ENCODE measurements at places on chromosomes 1 and 21.

DNA sequence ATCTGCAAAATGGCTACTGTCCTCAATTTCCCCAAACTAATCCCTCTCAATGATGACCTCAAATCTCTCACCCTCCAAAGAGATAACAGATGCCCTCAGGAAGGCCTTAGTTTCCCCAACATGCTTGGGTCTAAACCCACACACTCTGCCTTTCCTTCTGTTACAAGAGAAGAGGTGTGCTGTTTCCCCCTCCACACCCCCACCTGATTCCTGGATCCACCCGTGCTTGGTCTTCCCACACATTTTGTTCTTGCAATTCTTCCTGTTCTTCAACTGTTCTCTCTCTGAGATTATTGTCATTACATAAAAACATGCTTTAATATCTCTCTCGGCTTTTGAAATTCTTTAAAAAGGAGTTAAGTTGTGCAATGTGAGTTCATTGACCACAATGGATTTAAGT is 5.7 kb upstream of the CBR3 start:
- no peak for DNase-seq

- DNase-seq = no peak
Measured at GRCh38 chr1:243731974-243732625, 117.9 kb downstream of the AKT3 start.

DNA sequence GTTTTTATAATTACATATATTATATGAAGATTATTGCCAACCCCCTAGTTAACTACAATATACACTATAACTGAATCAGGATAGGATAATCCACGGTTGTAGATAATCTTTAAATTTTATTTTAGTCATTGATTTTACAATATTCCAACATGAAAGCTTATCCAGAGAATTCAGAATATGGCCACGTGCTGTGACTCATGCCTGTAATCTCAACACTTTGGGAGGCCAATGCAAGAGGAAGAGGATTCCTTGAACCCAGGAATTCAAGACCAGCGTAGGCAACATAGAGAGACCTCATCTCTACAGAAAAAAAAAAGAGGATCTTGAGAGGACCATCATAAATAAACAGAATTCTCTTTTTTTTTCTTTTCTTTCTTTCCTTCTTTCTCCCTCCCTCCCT is 119.6 kb upstream of the CACYBP start:
- DNase-seq = no peak

DNA sequence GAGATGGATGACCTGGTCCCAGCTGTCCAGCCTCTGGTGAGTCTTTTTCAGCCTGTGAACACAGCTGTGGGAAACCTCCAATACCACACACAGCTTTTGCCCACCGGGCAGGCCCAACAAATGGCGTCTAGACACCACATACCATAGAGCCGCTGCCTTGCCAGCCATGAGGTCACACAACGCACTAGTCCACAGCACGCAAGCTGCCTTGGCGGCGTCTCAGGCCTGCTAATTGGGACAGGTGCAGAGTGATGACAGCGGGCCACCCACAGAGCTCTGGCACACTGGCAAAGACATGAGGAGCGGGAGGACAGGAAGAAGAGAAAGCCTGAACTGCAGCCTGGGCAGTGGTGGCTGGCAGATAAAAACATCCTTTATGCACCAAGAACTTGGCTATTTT is 125.5 kb downstream of the ADAMTS1 start:
- no peak for DNase-seq

DNA sequence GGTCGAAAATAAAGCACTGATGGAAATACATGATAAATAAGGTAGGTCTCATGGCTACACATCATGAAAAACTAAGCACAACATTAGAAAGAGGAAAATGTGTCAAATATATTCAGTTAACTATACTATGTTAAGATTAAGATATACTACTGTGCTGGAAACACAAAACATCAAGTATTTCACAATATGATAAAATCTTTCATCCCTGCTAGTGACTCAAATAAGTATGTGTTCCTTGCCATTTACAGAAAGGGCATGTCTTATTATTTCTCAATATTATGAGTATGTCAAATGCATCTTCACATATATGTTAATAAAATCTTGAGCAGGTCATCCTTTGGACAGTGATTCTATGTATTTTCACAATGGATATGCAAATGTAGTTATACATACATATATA is 1260.1 kb upstream of the ADGRL2 start:
- DNase-seq = no peak

DNA sequence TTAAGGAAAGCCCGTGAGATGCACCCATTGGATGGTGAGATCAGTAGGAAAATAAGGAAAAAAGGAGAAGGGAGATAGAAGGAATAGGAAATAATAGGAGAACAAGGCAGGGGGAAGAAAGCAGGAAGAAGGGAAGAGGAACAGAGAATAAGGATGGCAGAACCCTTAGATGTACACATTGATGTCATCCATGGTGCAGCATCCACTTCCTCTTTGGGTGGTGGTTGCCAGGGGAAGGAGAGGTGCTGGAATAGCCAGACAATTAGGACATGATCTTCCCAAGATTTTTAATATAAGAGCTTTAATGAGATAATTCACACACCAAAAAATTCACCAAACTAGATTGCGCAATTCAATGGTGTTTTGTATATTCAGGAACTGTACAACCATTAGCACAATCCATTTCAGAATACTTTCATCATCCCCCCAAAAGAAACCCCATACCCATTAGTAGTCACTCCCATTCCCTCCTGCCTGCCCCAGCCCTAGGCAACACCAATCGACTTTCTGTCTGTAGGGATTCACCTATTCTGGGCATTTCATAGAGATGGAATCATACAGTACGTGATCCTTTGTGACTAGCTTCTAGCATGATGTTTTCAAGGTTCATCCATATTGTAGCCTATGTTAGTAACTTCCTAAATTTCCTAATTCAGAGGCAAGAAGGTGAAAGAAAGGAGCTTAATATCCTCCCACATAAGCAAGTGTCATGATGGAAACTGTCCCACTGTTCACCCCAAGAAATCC is 121.4 kb downstream of the PLXNA2 start:
- DNase-seq = no peak

DNA sequence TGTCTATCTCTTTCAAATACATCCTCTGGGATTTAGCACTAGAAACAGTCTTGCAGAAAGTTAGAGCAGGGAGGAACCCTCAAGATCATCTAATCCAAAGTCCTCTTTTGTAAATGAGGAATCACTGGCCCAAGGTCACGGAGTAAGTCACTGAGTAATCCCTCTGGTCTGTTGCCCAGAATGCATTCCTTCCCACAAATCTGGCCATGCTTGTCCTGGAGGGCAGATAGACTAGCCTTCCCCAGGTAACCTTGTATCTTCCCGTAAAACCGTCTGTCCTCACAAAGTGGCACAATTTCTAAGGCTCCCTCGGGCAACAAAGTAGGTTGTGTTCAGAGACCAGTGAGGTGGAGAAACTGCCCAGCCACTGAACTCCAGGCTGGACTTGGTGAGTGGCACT is 46.2 kb downstream of the DDR2 start:
- DNase-seq = no peak

DNA sequence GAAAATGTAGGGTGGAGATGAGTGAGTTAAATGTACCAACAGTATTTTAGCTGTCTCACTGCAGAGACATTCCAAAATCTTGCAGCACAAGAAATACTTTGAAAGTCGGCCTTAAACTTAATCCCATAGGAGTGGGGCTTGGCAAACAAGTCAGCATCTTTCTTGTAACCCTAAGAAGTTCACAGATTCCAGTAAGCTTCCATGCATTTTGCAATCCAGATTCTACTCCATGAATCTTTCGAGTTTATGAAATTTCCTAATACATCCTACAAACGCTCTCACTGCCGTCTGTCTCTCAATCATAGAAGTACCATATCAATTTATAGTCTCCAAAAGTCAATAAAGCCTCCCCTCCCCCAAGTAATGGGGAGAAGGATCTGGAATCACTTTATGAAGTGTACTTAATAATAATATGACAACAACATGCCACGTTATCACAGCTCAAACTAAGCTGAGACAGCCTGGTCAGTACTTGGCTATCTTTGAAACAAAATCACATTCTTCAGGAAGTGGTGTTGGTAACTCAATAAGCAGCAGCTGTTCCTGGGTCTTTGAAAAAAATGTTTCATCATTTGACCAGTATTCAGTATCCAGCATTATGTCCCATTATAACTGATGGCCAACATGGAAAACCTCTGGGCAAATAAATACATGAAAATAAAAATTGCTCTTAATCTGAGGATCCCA is 317.4 kb upstream of the RUNX1 start:
- no peak for DNase-seq

GRCh38 chr1:78468521-78468920 is 22.3 kb upstream of the PTGFR start:
- no peak for DNase-seq

GRCh38 chr1:155893389-155894142 is 17.6 kb downstream of the RIT1 start:
- no peak for DNase-seq

DNA sequence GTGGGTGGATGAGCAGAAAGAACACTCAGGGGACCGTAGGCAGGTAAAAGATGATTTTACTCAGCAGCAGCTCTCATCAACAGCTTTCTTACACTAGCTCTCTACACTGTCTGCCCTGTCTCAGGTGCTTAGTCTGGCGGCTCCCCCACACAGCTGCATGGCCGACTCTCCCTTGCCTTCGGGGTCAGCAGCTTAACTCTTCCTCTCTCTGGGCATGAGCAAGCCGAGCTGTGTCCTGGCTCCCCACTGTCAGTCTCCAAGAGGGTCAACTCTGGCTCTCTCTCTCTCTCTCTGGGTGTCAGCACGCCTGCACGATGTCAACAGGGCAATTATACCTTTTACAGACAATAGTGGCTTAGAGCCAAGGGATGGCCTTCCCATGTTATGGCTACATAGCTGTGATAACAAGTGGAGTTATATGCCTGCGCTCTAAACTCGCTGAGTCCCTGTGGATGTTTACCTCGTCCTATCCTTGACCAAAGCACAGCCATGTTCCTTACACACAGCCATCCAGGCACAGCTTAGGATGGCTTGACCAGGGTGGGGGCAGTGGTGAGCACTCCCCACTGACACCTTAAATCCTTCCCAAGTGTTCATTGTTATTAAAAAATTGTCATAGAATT is 3.1 kb upstream of the BCL10 start:
- no peak for DNase-seq

DNA sequence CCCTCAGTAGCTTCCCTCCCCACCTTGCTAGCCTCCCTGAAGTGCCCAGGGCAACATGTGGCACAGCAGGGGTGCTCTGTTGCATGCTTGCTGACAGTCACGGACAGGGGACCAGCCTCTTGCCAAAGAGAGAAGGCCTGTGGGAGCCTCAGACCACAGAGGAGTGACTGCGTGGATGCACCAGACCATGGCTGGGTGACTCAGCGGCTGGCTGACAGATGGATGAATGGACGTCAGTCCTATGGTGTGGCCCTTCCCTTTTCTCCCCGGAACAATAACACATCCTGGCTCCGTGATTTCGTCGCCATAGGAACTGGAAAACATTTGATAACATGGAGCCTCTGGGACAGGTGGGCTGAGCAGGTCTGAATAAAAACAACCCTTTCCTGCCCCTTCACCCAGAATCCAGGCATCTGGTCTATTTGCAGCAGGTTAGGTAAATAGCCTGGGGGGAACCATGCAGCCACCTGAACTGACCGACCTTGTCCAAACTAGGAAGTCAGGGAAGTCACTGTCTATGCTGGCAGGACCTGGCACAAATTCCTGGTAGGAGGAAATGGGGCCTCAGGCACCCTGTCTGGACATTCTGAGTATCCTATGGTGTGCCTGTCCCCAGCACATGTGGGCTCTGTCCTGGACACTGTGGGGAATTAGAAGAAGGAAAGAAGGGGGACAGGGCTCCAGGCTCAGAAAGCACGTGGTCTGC is 53.3 kb downstream of the NENF start:
- DNase-seq = no peak

DNA sequence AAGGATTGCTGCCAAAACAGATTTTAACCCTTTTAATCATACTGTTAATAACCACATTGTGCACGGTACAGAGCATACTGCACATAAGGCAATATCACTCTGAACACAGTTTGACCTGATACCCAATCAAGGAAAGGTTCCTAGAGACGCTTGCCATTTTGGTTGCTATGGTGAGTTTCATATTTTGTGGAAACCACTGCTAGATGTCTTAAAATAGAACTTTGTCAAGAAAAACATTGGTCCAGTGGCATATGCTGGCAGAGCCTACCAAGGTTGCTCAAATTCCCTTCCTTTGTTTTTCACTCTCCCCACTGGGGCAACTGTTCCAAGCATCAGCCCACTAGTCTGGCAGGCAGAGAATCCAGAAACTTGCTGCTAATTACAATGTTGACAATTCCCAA is 114.8 kb upstream of the DPYD start:
- DNase-seq = no peak

- no peak for DNase-seq
Measured at GRCh38 chr1:107196973-107197562, 56.2 kb downstream of the NTNG1 start.

GRCh38 chr1:61332196-61332753 is 249.9 kb downstream of the NFIA start:
- DNase-seq = no peak

GRCh38 chr1:62435231-62436038 is 1.4 kb upstream of the USP1 start:
- no peak for DNase-seq

GRCh38 chr1:243489681-243490546 is 234.1 kb downstream of the SDCCAG8 start:
- no peak for DNase-seq

DNA sequence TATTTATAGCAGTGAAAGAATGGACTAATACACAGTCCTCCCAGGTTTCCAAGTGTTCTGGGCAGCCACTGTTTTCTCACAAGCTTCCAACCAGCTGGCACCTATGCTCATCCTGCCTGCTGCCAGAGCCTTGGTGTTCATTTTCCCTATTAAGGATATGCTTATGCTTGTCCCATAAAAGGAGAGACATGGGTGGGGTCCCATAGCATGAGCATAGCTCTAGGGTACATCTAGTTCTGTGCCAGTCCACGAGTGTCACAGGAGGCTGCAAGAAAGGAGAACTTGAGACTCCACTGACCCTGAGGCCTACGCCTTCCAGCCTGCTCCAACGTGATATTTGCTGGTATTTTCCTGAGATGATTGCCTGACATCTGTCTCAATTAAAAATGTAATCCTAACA is 192.4 kb upstream of the PTGFR start:
- DNase-seq = no peak

DNA sequence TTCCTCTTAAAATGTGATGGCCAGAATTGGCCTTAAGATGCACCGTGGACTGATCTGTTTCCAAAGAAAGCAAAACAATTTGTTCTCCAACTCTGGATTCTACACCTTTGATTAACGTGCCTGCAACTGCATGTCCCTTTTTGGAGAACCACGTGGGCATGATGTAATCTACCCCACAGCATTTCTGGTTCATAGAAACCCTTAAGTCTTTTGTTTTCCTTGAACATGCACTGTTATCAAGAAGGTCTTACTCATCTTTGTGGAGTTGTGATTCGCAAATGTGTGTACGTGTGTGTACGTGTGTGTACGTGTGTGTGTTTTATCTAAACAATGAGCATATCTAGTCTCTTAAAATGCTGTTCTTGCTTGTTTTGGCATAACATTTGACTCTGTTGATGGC is 57.8 kb downstream of the LPAR3 start:
- no peak for DNase-seq

GRCh38 chr1:44068442-44068921 is 37.2 kb upstream of the SLC6A9 start:
- no peak for DNase-seq

- no peak for DNase-seq
Measured at GRCh38 chr1:15510611-15511405, 13.2 kb downstream of the CASP9 start.

GRCh38 chr1:148263128-148263905 is 111.2 kb upstream of the NBPF11 start:
- DNase-seq = peak; percentile 30

All from stimulated activated CD4-positive, alpha-beta T cell treated with anti-CD3 and anti-CD28 coated beads, Interleukin-15, amount 100 ng/mL, for 1 hour (primary cell).